ELR (cell line): ENCODE measurements at places on chromosomes 1 and 21.

DNA sequence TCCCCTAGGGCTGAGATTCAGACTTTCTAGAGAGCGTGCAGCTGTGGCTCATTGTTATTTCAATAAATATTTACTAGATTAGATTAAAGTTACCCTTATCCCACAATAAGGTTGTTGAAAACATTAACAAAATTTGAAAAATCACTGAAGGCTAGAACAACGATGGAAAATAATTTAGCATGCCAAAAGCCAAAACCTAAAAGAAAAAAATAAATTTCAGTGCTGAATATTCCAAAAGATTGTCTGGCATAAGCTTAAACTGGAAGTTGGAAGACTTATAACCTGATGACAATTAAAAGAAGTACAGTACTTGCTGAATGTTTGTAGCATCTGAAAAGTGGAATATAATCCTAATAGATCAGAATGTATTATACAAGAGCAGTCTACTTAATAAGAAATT is 221.3 kb downstream of the USH2A start:
- no peak for DNase-seq

GRCh38 chr1:44636688-44637598 is 37.3 kb downstream of the TMEM53 start:
- DNase-seq = peak; percentile 68

DNA sequence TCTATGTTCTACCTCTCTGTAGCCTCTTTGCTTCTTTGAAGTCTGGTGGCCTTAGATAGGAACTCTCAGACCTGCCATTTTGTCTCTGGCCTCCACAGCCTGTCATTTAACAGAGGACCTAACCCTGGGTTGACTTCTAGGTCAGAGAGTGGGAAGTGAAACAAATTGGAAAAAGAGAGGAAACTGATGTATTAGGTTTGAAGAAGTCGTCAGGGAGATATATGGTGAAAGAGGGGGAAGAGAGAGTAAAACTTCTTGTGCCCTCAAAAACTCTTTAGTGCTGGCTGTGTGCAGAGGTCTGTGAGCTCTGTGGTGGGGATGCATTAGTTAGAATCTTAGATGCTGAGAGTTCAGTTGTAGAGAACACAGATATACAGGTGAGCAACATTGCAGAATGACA is 30.2 kb upstream of the CD1D start:
- no peak for DNase-seq

DNA sequence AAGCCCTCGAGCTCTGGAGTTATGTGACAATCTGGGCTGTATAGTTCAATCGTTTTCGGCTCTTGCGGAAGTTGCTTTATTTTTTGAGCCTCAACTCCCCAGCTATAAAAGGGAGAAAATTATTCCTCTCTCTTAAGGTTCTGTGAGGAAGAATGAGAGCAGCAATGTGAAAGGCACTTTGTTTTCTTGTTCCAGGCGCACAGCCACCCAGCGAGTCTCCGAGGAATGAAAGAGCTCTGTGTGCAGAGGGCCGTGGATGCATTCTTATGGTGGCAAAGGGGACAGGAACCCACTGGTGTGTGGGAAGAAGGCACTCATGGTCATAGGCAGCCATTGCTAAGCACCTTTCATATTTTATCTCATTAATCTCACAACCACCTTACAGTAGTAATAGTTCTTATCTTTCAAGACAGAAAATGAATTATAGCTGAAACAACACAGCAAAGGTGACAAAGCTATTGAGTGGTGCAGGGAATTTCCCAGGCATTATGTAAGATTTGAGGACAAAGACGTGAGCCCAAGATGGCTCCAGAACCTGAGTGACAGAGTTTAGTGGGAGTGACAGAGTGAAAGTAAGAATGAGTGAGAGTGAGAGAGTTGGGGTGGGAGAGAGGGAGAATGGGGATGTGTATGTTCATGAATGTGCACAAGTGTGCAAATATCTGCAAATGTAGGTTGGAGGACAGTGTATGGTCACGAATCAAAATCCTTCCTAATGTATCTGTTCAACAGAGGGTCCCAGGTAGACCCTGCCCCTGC is 9.4 kb downstream of the CYP2J2 start:
- no peak for DNase-seq

DNA sequence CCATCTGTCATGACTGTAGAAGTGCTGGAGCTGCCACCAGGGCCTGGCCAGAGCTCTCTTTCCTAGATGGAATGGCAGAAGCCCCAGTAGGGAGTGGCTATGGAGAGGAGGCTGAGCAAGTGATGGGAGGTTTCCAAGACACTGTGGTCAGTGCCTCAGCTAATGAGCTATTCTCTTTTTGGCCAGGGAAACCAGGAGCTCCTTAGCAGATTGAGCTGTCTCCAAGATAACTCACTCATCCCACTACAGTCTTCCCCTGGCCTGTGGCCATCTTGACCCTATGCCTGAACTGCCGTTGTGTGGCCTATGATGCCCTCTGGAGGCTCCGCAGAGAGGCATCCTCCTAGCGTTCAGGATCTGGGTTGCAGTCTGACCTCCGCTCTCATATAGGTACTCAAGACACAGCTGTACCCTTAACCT is 60.5 kb downstream of the ERI3 start:
- DNase-seq = peak; percentile 55

GRCh38 chr21:33151941-33152731 is 77.6 kb upstream of the IFNAR2 start:
- no peak for DNase-seq

GRCh38 chr1:34360574-34360973 is 183.9 kb downstream of the C1orf94 start:
- peak; percentile 35 for DNase-seq

DNA sequence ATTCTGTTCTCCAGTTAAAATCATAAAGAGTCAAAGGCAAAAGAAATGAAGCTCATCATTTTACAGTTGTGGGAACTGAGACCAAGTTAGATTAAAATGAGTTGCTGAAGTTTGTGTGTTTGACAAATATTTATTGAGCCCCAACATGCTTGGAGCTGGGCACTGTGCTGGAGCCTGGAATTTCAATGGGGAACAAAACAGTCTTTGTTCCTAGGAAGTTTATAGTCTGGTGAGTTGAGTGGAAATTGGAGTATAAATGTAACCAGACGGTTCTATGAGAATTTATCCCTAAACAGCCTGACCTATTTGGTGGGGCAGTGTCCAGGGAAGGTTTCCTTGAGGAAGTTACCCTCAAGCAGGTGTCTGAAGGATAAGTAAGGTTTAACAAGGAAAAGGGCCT is 294.4 kb downstream of the PRDM2 start:
- no peak for DNase-seq

DNA sequence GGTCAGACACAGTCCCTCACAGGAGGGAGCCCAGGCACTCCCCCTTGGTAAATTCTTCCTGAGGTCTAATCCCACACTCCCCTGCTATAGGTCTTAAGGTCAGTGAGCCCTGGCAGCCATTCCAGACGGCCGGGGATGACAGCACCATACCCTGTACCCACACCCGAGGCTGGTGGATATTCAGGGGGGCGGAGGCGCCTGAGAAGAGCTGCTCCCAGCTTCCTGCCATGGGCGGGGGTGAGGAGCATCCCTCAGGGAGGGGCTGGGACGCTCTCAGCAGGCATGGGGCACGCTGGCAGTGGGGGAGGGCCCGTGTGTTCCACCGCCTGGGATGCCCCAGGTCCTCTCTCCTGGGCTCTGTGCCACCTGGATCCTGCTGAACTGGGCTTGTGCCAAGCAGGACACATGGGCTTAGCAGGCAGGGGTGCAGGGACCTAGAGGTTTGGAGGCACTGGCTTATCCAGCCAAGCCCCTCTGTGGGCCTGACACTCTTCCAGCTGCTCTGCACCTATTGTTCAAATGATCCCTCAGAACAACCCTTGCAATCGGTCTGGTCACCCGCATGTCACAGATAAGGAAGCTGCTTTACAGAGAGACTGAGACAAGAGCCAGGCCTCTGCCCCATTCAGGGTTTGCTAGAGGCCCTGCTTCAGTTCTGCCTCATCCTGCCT is 5.7 kb upstream of the ADGRB2 start:
- no peak for DNase-seq

- DNase-seq = peak; percentile 85
Measured at GRCh38 chr1:226061841-226062557, 517 bp upstream of the H3-3A start.

DNA sequence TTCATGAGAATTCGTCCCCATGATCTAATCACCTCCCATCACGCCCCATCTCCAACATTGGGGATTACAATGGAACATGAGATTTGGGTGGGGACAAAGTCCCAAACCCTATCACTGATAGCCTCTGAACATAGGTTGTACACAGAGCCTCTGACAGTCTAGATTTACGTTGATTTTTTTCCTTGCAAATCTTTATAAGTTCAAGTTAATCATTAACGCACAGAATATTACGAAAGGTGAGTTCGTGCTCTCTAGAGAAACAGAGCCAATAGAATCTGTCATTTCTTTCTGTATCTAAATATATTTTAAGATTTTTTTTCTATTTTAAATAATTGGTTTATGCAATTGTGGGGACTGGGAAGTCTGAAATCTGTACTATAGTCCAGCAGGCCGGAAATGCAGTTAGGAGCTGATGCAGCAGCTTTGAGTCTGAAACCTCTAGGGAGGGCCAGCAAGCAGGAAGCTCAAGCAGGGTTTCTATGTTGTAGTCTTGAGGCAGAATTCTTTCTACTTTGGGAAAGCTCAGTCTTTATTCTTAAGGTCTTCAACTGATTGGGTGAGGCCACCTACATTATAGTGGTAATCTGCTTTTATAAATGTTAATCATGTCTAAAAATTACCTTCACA is 61.0 kb downstream of the SELENOF start:
- no peak for DNase-seq

DNA sequence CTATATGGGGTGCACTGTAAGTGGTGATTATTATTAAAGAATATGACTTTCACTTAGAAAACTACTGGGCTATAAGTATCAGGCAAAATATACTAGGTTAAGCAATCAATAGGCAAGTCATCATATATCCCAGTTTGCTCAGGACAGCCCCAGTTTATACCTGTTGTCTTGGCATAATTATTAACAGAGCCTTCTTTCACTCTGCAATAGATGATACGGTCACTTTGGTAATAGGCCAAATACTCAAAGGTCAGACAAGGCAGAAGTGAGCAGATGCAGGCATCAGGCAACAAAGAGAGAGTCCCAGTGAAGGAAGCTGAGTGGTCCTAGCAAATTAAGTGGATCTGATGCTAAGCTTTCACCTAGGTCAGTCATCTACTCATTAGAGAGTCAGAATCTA is 599.9 kb downstream of the LMO4 start:
- no peak for DNase-seq

GRCh38 chr1:183842795-183843144 is 37.9 kb downstream of the RGL1 start:
- DNase-seq = no peak

- DNase-seq = no peak
Measured at GRCh38 chr1:29473161-29473855, 237.0 kb downstream of the PTPRU start.

- DNase-seq = peak; percentile 86
Measured at GRCh38 chr1:101253976-101254674, 17.3 kb downstream of the S1PR1 start.

- DNase-seq = peak; percentile 38
Measured at GRCh38 chr1:166933633-166934032, 41.7 kb downstream of the ILDR2 start.

- peak; percentile 95 for DNase-seq
Measured at GRCh38 chr1:77322061-77322900, 40.5 kb downstream of the AK5 start.

- DNase-seq = no peak
Measured at GRCh38 chr1:4797429-4797828, 143.0 kb downstream of the AJAP1 start.

- no peak for DNase-seq
Measured at GRCh38 chr1:192954705-192955265, 104.4 kb downstream of the UCHL5 start.

DNA sequence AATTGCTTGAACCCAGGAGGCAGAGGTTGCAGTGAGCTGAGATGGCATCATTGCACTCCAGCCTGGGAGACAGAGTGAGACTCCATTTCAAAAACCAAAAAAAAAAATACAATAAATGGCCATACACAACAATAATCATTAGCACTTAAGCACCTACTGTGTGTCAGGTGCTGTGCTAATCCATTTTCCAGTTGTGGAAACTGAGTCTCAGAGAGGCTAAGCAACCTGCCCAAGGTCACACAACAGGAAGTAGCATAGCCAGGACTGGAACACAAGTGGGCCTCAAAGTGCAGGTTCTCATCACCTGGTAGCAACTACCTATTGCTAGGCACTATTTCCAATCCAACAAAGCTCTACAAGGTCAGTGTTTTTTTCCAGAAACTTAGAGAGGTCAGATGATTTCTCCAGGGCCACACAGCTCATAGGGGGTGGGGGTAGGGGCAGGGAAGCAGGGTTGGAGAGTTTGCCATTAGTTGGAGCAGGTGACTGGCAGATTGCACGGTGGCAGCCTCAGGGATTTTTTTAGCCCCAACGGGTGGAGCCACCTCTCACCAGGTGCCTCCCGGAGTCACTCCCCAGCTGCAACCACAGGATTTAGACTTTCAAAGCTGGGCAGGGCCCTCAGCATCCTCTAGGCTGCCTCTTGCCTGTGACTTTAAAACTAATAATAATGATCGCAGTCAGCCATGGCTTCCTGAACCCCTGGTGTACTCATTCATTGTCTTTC is 52.5 kb upstream of the ID3 start:
- DNase-seq = no peak

DNA sequence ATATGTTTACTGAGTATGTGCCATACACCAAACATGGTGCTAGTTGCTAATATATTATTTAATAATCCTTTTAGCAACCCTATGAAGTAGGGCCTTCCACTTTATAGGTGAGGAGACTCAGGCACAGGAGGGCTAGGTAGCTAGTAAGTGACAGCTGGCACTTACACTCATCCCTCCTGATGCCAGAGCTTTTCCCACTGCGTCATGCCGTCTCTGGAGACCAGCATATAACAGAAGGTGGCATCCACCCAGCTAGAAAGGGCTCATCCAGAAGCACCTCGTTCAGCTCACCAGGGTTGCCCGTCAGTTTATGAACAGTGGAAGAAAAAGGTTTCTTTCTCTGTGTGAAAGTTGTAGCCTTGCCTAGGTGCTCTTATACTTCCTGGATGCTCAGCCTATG is 108.9 kb downstream of the NOS1AP start:
- no peak for DNase-seq

DNA sequence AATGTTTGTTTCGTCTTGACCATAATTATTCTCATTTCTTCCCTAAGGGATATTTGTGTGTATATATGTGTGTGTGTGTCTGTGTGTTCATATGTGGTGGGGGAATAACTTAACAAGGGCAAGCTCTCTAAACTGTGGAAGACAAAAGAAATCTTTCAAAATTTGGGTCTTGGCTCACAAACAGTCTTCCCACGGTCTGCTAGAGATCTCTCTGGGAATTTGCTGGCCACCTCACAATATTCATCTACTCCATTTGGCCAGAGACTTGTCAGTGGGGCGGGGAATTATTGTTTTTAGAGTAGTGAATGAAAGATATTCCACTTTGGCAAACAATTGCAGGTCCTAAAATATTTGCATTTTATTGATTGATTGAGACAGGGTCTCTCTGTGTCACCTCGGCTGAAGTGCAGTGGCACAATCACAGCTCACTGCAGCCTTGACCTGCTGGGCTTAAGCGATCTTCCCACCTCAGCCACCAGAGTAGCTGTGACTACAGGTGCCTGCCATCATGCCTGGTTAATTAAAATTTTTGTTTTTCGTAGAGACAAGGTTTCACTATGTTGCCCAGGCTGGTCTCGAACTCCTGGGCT is 8.0 kb upstream of the EIF2B3 start:
- DNase-seq = no peak
